ENCODE measurements at places on chromosomes 5 and 9. TPM values are rescaled to one million over a fixed set of nuclear protein-coding genes. Genes with fewer than 3 reads are reported as not detected.
A peak's percentile ranks its signal among the peaks of the same experiment; 100 is the strongest.

Gene CEL
- polyA plus RNA-seq, result 1.8 TPM

DNA sequence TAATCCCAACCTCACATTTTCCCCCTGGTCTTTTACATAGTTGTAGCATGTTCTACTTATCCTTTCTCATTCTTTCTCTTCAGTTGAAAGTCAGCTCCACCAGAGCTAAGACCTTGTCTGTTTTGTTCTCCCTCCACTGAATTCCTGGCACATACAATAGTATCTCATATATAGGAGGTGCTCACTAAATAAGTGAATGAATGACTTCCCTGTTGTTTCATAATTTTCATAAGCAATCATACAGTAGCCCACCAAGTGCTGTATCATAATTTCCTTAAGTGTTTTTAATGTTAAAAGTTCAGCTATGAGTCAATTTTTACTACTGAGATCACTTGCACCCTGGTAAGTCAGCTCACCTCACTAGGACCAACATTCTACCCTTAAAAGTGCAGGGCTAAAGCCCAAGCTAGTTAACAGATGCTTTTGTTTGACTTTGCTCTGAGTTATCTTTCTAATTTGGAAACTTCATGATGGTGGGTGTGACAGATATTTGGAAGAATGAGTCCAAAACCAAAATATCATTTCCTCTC, 27.6 kb downstream of the TMEM245 start:
- DNase-seq, result no peak

DNA sequence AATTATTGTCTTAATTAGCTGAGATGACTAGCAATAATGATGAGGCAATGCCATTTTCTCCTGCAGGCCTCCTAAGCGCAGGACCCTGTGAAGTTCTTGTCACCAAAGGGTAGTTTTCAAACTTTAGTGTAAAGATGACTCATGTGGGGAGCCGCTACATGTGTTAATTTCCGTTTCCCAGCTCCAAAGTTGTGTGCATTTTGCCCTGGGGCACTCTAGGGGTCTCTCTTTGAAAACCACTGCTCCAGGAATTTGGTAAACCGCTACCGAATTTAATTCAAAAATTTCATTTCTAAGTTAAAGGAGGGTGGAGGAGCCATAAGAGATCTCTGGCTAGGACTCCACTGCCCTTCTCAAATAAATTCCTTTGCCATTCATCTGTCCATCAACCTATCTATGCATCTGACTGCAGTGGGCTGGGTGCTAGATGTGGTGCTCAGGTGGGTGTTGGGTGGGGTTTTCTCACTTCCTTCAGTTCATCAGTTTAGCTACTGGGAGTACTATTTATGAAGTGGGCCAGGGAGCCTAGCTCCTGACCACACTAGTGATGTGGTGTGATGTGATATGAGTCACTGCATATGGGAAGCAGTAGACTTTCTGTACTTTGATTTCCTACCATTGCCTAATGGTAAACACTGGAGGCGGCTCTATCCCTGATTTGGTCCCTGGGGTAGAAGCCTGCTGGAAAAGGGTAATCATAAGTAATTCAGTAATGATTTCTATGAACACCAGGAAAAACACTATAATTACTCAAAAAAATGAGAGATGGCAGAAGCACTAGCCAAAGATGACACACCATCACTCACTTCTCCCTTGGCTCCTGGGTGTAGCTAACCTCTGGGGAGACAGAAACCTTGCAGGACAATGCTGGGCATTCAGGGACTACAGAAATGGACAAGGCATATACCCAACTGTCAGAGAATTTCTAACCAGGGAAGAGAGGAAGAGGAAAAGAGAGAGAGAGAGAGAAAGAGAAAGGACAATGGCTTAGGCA, 4.0 kb upstream of the ZSWIM6 start:
- no peak for DNase-seq

DNA sequence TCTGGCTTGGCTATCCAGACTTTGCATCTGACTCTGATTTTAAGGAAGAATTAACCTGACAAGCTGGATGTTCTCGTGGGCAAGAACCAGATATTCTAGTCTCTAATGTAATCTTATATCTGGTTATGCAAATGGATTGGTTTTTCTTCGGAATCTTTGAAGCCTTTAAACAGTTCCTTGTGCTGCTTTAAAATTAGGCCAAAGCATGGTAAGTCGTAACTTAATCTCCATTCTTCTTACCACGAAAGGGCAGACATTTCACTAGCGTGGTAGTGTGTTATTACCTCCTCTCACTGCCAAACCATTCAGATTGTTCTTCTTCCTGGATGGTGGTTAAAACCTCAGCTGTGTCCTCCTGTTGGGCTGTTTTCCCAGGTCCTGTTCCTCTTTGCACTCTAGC, 34.1 kb upstream of the TTC23L start:
- no peak for DNase-seq

DNA sequence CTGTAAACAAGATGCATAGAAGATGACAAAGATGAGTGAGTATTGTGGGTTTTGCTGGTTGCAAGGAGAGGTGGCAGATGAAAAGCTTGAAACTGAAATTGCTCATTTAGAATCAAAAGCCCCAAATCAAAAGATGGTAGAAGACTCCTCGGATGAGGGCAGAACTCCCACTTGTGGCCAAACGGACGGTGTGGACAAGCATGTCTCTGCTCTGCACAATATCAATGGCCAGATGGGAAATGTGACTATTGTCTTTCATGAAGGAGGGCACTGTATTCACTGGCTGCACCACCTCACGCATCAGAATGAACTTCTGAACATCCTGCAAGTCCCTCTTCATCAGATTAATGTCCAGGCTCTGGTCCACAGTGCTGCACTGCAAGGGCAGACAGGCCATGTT, 541.7 kb downstream of the MTRR start:
- DNase-seq, result no peak

DNA sequence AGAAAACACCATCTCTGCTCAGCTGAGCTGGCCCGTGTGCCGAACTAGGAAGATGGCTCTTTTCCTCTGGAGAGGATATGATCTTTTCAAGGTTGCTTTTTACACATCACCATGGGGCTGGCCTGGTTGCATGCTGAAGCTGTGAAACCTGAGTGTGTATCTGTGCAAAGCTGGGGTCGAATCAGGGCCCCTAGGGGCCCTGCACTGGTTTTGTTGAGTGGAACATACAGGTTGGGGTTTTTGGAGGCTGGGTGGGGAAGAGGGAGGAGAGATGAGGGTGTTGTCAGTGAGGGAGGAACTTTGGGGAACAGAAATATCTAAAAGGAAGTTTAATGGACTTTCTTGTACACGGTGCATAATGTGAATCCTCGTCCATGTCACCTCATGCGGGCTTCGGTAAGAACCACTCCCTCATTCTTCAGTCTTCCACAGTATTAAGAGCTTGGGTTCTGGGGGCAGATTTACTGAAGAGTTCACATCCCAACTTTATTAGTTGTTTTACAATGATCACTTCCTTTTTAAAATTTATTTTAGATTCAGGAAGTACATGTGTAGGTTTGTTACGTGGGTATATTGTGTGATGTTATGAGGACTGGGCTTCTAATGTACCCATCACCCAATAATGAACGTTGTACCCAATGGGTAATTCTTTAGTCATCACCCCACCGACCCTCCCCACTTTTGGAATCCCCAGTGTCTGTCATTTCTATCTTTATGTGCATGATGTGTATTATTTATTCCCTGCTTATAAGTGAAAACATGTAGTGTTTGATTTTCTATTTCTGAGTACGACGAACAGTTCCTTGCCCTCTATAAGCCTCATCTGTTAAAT, 238.2 kb downstream of the NR3C1 start:
- no peak for DNase-seq

Gene OLFM1
- polyA plus RNA-seq, result 8.1 TPM

GRCh38 chr9:110877374-110877773, 160.9 kb downstream of the LPAR1 start:
- DNase-seq, result no peak

- no peak for DNase-seq
These were observed 3.2 kb downstream of the OR1J1 start for GRCh38 chr9:122474561-122474960.

Gene CNTLN
- polyA plus RNA-seq, result 24.1 TPM

GRCh38 chr5:178388386-178389025, 155.9 kb upstream of the PHYKPL start:
- DNase-seq, result peak; percentile 54

- DNase-seq, result no peak
These were observed 284.3 kb downstream of the TAF11L14 start for GRCh38 chr5:17918373-17919104.

Gene PPP2R2B
- 0.29 TPM for polyA plus RNA-seq

- no peak for DNase-seq
These were observed 44.3 kb downstream of the TMEM252 start for GRCh38 chr9:68496356-68496755.

- DNase-seq, result no peak
These were observed 199.8 kb upstream of the PTGER4 start for GRCh38 chr5:40479939-40480338.

- DNase-seq, result no peak
These were observed 51.5 kb downstream of the SHOC1 start for GRCh38 chr9:111743275-111743674.

- DNase-seq, result no peak
These were observed 16.4 kb downstream of the GNAQ start for GRCh38 chr9:78015241-78015640.

GRCh38 chr5:147055850-147056566, 177.5 kb upstream of the PPP2R2B start:
- DNase-seq, result no peak

DNA sequence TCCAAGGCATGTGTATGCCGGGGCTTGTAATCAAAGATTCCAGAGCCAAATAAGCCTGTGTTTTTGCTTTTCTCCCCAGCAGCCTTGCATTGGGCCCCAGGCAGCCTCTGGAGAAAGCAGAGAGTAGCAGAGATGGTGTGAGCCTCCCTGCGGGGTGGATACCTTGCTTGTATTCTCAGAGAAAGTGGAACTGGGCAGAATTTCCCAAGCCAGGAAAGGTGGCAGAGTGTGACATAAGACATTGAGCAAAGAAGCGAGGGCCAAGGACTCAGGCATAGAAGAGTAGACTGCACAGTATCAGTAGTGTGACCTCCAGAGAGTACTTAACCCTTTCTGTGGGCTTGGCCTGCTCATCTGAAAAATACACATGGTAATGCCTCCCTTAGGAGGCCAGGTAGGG, 1.6 kb upstream of the GSN start:
- DNase-seq, result no peak

DNA sequence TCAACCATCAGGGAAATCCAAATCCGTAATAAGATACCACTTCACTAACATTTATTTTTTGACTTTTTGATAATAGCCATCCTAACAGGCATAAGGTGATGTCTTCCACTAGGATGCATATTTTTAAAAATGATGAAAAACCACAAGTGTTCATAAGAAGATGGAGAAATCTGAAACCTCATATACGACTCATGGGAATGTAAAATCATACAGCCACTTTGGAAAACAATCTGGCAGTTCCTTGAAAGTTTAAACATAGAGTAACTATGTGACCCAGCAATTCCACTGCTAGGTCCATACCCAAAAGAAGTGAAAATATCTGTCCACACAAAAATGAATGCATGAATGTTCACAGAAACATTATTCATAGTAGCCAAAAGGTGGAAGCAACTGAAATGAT, 431.0 kb downstream of the ENC1 start:
- DNase-seq, result no peak

Gene C9
- polyA plus RNA-seq, result not detected

DNA sequence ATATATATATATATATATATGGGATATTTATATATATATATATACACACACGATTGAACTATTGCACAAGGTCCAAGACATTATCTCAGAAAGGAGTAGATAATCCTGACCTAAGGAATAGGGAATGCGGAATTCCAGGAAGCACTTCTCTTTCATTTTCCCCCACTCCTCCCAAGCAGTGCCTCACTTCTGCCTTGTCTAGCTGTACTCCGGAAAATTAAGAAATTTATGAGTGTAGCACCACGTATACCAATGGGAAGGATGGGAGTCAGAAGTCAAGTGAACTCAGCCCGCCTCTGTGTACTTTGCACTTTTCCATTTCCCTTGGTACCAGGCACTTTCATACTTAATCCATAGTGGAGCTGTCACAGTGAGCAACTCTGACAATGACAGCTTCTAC, 10.9 kb downstream of the SLC36A1 start:
- DNase-seq, result no peak

DNA sequence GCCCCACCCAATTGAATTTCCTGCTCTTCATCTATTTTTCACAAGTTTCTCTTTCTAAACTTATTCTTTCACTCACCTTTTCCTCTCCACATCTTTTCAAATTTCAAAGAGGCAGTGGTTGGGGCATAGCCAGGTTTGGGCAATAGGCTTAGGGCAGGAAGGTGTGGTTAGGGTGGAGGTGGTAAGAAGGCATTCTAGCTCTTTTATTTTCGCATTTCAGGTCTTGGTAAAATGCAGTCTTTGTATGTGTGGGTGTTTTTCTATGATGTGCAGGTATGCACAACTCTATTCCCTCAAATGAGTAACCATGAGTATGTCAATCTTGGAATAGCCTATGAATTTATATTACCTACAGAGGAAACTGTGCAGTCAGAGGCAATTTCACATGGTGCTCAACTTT, 129.8 kb upstream of the IFNE start:
- DNase-seq, result no peak

DNA sequence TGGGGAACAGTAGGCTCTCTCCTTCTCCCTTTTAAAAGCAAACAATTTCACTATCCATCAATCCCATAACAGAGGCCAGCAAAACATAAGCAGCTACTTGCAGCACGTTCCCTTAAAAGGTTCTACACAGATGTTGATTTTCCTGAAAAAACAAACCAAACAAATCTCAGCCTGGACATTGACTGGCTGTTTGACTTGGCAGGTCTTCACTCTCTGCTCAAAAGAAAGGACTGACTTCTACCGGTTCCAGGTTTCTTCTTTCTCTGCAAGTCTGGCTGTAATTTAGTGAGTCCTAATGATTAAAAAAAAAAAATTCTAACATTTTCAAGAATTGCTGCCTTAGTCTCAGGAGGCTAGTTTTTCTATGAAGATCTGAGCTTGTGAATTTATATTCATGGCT, 203.1 kb upstream of the EFNA5 start:
- no peak for DNase-seq

All from right lung (tissue), 10 donors.